Foreskin fibroblast (primary cell): ENCODE measurements at places on chromosomes 3 and 15.
A peak's percentile ranks its signal among the peaks of the same experiment; 100 is the strongest.

DNA sequence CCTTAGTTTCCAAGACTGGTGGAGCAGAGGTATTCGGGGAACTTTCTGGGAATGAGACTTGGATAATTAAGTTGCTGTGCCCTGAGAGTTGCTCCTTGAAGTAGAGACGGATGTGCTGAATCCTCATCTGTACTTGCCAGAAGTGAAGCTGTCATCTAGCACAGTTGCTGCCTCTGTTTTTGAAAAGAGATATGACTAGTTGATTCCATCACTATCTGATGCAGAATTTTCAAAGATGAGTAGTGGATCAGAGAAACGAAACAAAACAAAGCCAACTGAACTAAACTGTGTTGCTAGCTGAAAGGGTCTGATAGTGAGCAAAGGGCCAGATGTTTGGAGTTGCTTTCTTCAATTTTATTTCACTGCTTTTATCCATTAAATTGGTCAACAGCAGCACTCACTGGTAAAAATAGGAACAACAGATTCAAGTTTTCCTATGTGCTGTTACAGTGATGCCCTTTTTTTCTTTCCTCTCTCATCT lies 52.7 kb downstream of the MITF start:
- DNase-seq, result peak; percentile 30

DNA sequence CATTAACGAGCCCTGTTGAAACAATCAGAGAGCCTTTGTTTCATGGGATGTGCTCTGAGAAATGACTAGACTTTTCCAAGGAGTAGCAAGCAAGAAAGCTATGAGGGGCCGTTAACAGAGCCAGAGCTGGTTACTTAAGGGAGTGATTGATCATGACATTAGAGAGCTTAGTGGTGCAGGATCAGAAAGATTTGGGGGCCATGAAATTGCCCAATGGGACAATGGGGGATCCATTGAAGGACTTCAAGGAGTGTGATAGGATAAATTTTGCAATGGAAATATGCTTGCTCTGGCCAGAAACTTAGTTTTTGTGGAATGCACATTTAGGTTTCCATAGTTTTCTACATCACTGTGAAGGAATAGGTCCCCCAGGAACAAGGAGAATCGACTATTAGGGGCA lies 45.6 kb downstream of the LRRC3B start:
- DNase-seq, result no peak

GRCh38 chr3:170656284-170656683 lies 70.4 kb upstream of the SLC7A14 start:
- DNase-seq, result peak; percentile 18

- DNase-seq, result peak; percentile 36
Observed at GRCh38 chr15:66405615-66406014, 18.9 kb downstream of the MAP2K1 start.

DNA sequence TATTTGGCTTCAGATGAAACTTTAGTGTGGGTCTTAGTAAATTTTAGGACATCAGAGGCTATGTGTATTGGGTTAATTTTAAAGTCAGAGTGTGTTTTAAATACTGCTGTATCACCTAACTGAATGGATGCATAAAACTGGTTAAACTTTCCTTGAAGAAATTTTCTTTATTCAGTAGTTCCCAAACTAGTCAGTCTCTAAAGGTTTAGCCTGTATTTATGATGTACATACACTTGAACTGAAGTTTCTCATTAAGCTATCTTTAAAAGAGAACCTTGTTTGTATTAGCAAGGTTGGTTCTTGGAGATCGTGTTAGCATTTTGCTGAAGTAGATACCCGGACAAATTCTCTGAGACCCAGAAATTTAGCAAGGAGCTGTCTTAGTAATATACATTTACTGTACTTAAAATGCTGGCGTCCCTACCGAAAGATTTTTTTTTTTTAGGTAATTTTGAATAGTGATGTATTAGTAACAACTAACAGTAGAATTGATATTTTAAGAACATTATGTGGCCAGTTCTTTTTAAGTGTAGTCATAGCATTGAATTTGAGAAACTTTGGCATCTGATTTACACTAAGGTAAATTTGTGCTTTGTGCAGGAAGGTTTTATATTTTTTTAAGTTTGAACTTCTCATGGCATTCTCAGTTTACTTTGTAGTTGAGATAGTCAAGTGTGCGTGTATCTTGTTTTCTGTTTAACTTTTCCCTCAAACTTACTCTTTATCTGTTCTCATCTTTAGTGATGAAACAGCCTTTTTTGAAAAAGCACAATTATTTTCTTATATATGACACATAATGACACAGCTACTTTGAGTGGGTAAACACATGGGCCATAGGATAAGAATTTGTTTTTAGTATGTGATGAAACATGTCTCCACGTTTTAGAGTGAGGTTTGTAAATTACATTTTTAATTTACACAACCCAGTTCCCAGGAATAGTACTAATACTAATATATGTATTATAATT lies 2.9 kb downstream of the DIPK2A start:
- DNase-seq, result peak; percentile 70

DNA sequence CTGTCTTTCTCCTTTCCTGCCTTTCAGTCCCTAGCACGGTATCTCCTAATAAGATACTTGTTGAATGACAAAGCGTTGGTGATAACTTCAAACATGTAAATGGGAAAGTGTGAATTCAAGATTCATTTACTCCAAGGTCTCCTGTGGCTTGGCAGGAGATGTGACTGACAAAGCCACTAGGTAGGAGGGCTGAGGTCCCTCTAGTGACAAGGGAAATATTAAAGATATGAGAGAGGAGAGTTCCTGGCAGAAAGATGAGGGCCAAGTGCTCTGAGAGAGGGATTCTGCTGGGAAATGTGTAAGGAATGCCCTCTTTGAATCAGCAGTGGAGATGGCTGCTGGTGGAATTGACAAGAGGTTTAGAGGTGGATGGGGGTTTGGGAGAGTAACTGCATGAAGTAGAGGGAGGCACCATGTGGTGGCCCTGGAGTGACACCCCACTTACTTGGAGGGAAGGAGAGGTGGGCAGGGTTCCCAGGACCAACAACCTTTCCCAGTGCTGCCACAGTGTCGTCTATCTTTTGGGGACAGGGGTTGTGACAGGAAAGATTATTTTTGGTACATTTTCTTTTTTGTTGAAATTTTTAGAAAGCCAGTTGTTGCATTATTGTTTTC lies 43.0 kb upstream of the SCAANT1 start:
- DNase-seq, result no peak

- DNase-seq, result no peak
Observed at GRCh38 chr3:178875836-178876235, 195.8 kb downstream of the ZMAT3 start.

DNA sequence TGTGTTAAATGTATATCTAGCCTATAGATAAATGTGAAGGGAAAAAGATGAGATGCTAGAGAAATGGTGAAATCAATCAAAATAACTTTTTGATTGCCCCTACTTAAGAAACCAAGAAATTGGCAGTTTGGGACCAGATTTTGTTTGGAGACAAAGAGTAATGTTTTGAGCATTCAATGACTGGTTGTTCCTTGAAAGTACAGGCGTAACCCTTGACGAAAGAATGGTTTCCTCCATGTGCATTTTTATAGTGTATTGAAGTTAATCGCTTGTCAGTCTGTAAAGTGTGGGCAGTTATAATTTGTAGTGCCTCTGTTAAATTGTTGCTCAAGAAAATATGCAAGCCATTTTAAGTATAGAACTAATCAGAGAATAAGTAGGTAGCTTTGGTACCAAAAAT lies 1.2 kb downstream of the KIF23 start:
- DNase-seq, result no peak

GRCh38 chr3:12569836-12570235 lies 12.9 kb downstream of the MKRN2 start:
- DNase-seq, result no peak

DNA sequence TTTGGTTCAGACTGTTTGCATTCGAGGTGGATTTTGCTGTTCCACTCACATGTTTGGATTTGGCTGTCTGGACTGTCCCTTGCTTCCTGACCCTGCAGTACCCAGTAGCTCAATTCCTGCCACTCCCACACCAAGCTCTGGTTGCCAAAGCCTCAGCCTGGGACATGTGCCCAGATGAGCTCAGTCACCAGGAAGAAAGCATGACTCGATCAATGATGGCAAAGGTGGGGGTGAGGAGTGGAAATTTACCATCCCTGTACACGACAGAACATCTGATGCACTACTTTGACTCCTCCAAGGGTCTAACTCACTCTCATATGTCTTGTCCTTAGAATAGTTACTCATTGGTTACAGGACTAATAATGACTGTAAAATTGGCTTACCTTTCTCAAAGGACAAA lies 45.2 kb downstream of the ZNF385D start:
- peak; percentile 94 for DNase-seq

DNA sequence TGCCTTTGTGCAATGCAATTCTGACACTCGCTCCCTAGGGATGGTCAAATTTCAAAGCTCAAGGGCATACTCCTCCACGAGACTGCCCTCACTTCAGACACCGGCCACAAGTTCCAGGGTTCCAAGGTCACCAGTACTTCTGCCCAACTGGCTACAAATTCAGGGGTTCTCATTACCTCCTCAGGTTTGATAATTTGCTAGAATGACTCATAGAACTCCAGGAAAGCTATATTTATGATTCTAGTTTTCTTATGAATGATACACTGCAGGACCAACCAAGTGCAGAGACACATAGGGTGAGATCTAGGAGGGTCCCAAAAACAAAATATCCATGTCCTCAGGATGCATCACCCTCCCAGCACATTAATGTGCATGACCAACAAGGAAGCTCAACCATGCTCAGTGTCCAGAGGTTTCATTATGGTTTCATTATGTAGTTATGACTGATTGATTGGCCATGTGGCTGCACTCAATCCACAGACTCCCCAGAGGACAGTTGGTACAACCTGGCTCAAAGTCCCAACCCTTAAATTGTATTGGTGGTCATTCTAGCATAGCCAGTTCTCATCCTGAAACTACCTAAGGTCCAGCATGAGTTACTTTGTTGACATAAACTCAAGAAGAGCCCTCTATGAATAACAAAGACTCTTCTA lies 170.4 kb upstream of the LRRN1 start:
- DNase-seq, result no peak

DNA sequence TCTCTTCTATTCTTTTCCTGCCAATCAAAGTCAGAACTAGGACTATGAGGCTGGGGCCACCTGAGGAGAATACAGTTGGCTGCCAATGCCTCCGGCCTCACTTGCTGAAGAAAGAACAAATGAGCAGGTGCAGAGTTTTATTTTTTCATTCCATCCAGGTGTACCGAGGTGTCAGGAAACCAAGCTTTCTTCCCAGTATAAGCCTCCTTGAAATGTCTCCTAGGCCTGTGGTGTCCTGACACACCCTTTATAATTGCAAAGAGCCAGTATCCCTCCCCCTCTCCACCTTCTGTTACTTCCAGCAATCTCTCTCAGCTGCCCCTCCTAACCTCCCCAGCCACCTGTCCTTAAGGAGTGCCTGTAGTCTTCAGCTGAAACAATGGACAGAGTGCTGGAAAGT lies 127.9 kb downstream of the SLC9A9 start:
- DNase-seq, result no peak

- DNase-seq, result no peak
Observed at GRCh38 chr15:45653702-45654424, 19.0 kb downstream of the SQOR start.

- no peak for DNase-seq
Observed at GRCh38 chr15:89121414-89121813, 33.2 kb downstream of the ABHD2 start.

DNA sequence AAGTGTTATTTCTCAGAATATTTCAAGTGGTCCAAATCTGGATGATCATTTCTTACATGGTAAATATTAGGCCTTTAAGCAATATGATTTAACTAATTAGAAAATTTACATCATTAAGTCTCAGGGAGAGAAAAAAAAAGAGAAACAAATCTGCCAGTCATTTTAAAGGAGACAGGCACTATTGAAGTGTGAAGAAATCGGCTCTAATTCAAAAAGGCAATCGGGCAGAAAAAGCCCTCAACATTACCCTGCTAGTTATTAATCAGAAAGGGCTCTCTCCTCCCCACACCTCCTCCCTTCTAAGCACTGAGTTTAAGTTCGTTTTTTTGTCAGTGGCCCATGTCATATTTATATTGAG lies 215.9 kb downstream of the MEIS2 start:
- DNase-seq, result no peak

- DNase-seq, result no peak
Observed at GRCh38 chr15:67715170-67715569, 110.1 kb upstream of the SKOR1 start.

DNA sequence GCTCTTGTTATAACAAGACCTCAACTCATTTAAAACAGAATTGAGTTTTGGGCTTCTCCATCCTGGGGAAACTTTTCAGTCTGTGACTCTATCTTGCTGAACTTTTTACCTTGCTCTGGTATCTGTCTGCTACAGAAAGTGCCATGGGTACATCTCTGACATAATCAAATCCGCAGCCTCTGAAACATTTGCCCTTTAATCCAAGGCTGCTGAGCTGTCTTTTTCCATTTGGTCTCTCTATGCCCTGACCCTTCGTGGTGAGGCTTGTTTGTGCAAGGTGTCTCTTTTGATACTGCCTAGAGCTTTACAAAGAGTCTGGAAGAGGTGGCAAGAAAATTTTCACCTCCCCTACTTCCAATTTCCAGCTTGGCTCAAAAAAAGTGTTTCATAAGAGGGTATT lies 11.3 kb downstream of the TMEM108 start:
- no peak for DNase-seq

- DNase-seq, result peak; percentile 93
Observed at GRCh38 chr15:47756872-47757271, 39.6 kb downstream of the SEMA6D start.

GRCh38 chr3:119657887-119658702 lies 2.3 kb downstream of the POPDC2 start:
- DNase-seq, result no peak

DNA sequence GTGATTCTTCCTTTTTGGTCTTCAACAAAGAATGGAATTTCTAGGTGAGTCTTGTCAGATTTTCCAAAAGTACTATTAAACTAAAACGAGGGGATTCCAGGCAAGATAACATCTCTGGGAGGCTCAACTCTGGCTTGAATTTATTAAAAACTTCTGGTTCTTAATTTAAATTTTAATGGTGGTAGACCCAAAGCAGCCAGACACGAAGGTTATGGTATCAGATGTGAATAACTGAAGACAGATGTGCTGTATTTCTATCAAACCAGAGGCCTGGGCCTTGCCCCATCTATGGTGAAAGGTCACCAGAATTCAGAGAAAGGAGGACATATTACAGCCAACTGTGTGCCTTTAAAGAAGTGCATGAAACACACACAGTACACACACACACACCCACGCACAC lies 283.2 kb upstream of the ICE2 start:
- peak; percentile 50 for DNase-seq

GRCh38 chr3:102790747-102791325 lies 356.0 kb downstream of the ZPLD1 start:
- DNase-seq, result no peak

DNA sequence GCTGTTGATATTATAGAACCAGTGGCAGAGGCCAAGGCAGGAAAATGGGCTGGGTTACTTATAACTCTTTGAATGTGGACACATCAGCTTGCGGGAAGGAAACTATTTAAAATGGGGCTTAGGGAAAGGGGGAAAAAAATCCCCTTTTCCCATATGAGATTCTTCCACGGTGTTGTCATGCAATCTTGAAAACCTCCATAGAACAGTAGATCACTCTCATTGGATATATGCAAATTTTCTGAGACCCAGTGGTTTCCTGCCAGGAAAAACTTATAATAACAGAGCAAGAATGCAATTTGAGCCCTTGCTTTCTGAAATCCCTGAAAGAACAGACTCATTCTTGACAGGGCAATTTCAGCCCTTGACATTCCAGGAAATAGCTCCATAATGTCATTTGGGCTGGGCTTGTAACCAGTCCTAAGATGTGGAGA lies 31.1 kb downstream of the TMEM212 start:
- peak; percentile 93 for DNase-seq
